ENCODE measurements at places on chromosomes 6 and 20.

GRCh38 chr20:4689220-4689619 is 32.5 kb upstream of the PRND start:
- DNase-seq = no peak

GRCh38 chr6:29796026-29796425 is 31.6 kb upstream of the HLA-G start:
- DNase-seq = no peak

GRCh38 chr6:151805286-151805840 is 2.1 kb upstream of the ESR1 start:
- DNase-seq = no peak

DNA sequence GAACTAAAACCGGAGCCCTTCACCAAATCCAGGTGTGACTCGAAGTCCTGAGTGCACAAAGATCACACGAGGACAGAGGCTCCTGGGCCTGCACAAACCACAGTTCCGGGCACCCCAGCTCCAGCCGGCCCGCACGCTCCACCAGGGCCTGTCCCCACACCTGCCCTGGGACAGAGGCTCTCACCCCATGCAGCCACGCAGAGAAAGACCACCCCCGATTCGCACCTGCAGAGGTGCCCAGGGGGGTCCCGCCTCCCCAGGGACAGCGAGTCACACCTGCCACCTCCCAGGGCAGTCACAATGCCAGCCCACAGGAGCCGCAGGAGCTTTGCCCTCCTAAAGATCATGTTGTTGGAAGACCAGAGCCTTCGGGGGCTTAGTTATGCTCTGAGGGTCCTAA is 25.4 kb upstream of the MRGBP start:
- DNase-seq = no peak

- no peak for DNase-seq
Measured at GRCh38 chr6:170259278-170259677, 31.6 kb downstream of the DLL1 start.

- DNase-seq = no peak
Measured at GRCh38 chr6:144115219-144115618, 19.8 kb upstream of the SF3B5 start.

- DNase-seq = no peak
Measured at GRCh38 chr20:47328129-47328528, 28.4 kb downstream of the ZMYND8 start.

DNA sequence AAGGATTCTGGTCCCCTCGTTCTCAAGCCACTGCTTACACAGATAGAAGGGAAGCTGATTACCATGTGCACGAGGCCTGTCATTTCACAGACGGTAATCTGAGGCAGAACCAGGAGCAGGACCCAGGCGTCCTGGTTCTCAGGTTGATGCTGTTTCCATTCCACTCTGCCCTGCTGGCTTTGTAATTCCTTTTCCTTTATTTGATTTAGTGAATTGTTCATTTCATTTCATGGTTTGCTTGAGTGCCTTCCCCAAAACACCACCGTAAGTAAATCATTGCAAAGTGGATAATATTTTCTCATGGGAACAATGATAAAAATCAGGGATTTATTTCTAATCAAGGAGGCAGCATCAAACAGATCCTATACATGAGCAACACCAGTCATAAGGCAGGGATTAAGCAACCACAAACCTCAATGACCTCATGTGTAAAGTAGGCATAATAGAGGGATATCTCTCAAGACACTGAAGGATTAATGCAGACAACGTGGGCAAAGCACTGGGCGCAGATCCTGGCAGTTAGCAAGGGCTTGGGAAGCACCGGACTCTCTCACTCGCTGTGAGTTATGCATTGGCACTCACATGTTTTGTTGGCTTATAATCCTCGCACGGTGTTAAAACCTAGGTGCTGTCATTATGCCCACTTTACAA is 229.5 kb upstream of the FOXQ1 start:
- no peak for DNase-seq

DNA sequence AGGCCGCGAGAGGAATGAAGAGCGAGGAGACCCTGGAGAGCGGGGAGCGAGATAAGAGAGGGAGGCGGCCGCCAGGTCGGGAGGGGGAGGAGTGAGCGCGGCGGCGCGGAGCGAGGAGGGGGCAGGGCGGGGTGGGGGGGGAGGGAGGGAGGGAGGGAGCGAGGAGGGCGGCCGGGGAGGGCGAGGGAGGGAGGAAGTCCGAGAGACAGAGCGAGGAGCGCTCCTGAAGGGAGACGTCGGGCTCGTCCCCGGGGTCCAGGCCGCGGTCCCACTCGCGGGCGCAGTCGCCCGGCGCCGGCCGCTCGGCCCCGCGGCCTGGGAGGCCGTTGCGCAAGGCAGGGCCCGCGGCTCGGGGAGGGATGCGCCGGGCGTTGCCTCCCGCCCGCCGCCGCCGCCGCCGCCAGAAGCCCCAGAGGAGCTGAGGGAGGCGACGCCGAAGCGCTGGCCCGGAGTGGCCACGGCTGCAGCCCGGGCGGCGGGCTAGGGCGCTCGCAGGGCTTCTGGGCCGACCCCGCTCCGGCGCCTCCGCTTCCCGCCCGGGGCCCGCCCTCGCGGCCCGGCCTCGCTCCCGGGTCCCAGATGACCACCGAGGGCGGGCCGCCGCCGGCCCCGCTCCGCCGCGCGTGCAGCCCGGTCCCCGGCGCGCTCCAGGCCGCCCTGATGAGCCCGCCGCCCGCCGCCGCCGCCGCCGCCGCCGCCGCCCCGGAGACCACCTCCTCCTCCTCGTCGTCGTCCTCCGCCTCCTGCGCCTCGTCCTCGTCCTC is at the start of gene FOXF2:
TSS of gene FOXF2 (plus strand) at position 208 of the 764 bp plus-strand sequence. CDS start at position 580, 372 bp downstream.
- no peak for DNase-seq

Data from activated T-cell treated with anti-CD3 and anti-CD28 coated beads for 4 hours (primary cell).